Uterus (tissue), 4 donors: ENCODE measurements at places on chromosomes 5 and 9. TPM values are rescaled to one million over a fixed set of nuclear protein-coding genes. Genes with fewer than 3 reads are reported as not detected.

Gene FOXD4L5
- total RNA-seq: not detected

Gene AHRR
- not detected for total RNA-seq

Gene NDUFAF2
- total RNA-seq: 37.6 TPM

Gene NHP2
- total RNA-seq: 165 TPM

Gene NTNG2
- 1.4 TPM for total RNA-seq

Gene SPINK7
- total RNA-seq: not detected

DNA sequence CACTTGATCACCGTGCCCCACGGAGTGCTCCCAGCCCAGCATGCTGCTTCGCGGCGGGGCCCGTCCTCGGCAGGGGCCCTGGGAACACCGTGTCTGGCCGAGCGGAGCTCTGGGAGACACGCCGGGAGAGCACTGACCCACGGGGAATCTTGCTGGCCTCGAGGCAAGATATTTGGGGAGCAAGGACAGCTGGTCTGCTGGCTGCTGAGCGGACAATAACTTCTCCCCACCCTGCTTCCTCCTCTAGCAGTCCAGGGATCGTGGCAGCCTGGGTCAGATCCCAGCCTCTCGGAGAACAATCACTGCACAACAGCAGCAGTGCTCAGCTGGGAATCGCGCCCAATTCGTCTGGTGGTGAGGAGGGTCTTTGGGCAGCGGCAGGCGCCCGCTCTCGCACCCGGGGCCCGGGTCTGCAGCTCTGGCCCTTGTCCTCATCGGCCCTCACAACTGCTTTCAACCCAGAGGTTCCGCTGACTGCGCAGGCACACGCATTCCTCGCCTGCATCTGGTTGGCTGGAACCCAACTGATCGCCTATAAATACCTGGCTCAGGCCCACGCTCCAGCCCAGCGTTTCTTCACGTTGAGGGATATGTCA, 43.4 kb downstream of the DBH start:
- peak; percentile 43 for DNase-seq
- H3K36me3 ChIP-seq: no peaks in the 10 kb centered on the region
- no peaks in the 10 kb centered on the region for H3K27me3 ChIP-seq
- no peaks in the 10 kb centered on the region for H3K4me1 ChIP-seq
- no peak overlapping the region for H3K4me3 ChIP-seq

- no peak overlapping the region for H3K27ac ChIP-seq
- H3K4me3 ChIP-seq: no peak overlapping the region
- DNase-seq: no peak
Measured at GRCh38 chr9:79719989-79720388, 148.2 kb downstream of the TLE4 start.

DNA sequence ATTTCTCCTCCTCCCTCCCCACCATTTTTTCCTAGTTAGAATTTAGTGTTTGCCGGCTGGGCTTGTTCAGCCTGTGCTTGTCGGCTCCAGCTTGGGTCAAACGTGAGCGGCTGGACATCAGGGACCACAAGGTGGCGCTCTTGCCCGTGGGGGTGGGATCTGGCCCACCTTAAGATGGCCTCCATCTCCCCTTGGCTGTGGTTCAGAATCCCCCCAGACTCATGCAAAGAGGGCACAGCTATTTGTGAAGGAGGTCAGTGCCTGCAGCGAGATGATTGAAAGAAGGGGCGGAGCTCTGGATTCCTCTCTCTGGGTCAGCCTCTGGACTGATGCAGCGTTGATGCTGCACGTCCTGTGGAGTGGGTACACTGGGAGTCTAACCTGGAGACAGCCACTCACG, 283.3 kb upstream of the TUT7 start:
- H3K4me3 ChIP-seq: no peak overlapping the region
- no peaks in the 10 kb centered on the region for H3K27me3 ChIP-seq
- H3K36me3 ChIP-seq: no peaks in the 10 kb centered on the region
- DNase-seq: peak; percentile 45
- no peaks in the 10 kb centered on the region for H3K4me1 ChIP-seq

GRCh38 chr5:98963019-98963418, 34.2 kb upstream of the CHD1 start:
- no peaks in the 10 kb centered on the region for H3K36me3 ChIP-seq
- H3K27ac ChIP-seq: no peak overlapping the region
- DNase-seq: no peak
- H3K4me3 ChIP-seq: no peak overlapping the region
- H3K4me1 ChIP-seq: no peaks in the 10 kb centered on the region

- H3K27ac ChIP-seq: no peak overlapping the region
- no peaks in the 10 kb centered on the region for H3K4me1 ChIP-seq
- no peaks in the 10 kb centered on the region for H3K27me3 ChIP-seq
- no peak for DNase-seq
Measured at GRCh38 chr5:141657937-141658545, 6.8 kb upstream of the FCHSD1 start.

GRCh38 chr9:18504707-18505106, 30.8 kb downstream of the ADAMTSL1 start:
- H3K36me3 ChIP-seq: no peaks in the 10 kb centered on the region
- no peaks in the 10 kb centered on the region for H3K27me3 ChIP-seq
- H3K4me1 ChIP-seq: peaks cover 4% of the 10 kb centered on the region
- no peak overlapping the region for H3K27ac ChIP-seq
- DNase-seq: no peak

GRCh38 chr9:91148306-91148705, 213.4 kb downstream of the AUH start:
- H3K27ac ChIP-seq: no peak overlapping the region
- no peaks in the 10 kb centered on the region for H3K27me3 ChIP-seq
- no peak for DNase-seq
- no peaks in the 10 kb centered on the region for H3K4me1 ChIP-seq

GRCh38 chr9:27563738-27564430, 9.4 kb downstream of the C9orf72 start:
- H3K27ac ChIP-seq: peak overlapping the region; percentile 4
- DNase-seq: no peak
- H3K4me3 ChIP-seq: no peak overlapping the region

GRCh38 chr5:125189531-125189941, 443.1 kb upstream of the ZNF608 start:
- no peak overlapping the region for H3K4me3 ChIP-seq
- no peaks in the 10 kb centered on the region for H3K27me3 ChIP-seq
- no peak for DNase-seq

DNA sequence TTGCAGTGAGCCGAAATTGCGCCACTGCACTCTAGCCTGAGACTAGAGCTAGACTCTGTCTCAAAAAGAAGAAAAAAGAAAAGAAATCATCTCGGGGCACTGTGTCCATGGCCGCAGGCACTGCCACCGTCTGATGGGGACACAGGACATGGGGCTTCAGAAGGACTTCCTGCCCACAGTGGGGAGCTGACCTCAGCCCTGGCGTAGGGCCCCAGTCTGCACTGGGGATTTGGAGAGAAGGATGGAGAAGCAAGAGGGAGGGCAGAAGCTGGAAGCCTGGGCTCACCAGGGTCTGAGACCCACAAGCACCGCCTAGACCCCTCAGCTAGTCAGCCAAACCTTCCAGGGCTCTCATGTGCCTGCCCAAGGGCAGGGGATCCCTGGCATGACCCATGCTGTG, 4.1 kb upstream of the SARDH start:
- H3K4me1 ChIP-seq: no peaks in the 10 kb centered on the region
- H3K27ac ChIP-seq: no peak overlapping the region
- no peaks in the 10 kb centered on the region for H3K27me3 ChIP-seq
- no peak overlapping the region for H3K4me3 ChIP-seq

GRCh38 chr5:178228609-178229008, 4.0 kb downstream of the PHYKPL start:
- no peak for DNase-seq
- no peaks in the 10 kb centered on the region for H3K4me1 ChIP-seq
- no peak overlapping the region for H3K4me3 ChIP-seq

GRCh38 chr5:87053146-87053545, 214.5 kb upstream of the RASA1 start:
- DNase-seq: no peak
- no peaks in the 10 kb centered on the region for H3K4me1 ChIP-seq
- H3K27ac ChIP-seq: no peak overlapping the region
- H3K27me3 ChIP-seq: no peaks in the 10 kb centered on the region
- H3K4me3 ChIP-seq: no peak overlapping the region

- no peaks in the 10 kb centered on the region for H3K27me3 ChIP-seq
- H3K36me3 ChIP-seq: no peaks in the 10 kb centered on the region
- no peak for DNase-seq
- H3K4me1 ChIP-seq: no peaks in the 10 kb centered on the region
Measured at GRCh38 chr5:32103521-32103920, 70.6 kb downstream of the GOLPH3 start.

DNA sequence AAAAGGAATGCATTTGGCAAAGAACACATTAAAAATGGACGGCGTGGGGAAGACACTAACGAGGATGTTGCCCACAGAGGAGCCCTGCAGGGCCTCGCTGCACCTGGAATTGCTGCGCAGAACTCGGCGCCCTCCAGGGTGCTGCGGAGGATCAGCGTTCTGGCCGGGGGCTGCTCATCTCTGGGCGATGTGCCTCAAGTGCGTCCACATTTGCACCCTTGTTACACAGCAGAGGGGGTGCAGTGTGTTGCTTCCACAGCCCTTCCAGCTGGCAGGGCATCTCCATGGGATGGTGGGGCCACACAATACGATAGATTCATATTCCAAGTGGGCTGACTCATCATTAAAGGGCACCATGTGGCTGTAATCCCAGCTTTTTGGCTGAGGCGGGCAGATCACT, 63.1 kb downstream of the AK8 start:
- H3K4me1 ChIP-seq: no peaks in the 10 kb centered on the region
- H3K27ac ChIP-seq: no peak overlapping the region
- H3K4me3 ChIP-seq: no peak overlapping the region
- no peaks in the 10 kb centered on the region for H3K36me3 ChIP-seq
- H3K27me3 ChIP-seq: no peaks in the 10 kb centered on the region

DNA sequence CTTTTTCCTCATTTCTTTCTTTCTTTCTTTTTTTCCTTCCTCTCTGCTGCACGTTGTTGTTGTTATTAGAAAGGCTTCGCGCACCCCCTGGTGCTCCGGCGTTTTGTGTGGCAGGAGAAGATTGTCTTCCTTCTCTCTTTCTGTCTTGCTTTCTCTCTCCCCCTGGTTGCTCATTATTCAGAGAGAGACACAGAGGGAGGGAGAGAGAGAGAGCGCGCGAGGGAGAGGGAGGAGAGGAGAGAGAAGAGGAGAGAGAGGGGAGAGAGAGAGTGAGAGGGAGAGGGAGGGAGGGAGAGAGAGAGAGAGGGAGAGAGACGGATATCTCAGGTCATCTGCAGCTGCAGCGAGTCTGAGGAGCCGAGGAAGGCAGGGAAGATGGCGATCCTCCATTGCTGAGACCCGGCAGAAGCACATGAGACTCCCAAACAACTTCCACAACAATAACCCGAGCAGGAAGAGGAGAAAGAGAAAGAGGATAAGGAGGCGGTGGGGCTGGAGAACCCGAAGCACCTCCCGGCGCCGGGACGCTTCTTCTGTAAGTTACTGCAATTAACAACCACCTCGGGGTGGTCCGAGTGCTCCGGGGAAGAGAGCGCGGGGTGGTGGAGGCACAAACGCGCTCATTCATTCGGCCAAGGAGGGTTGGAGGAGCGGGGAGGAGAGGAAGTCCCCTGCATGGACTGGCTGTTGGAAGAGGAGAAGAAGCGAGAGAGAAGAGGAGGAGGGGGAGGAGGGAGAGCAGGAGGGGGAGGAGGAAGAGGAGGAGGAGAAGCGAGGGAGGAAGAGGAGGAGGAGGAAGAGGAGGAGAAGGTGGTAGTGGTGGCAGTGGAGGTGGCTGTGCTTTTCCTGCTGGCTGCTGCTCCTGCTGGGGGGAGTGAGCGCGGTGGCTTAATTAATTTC, at the start of gene ZNF462:
ZNF462 (plus strand) TSS at position 346 of the 900 bp plus-strand sequence. CDS start 60,218 bp downstream, outside the sequence.
- peak within 1 kb of the TSS; percentile 80 for H3K4me3 ChIP-seq
- H3K4me1 ChIP-seq: no peaks in the 10 kb centered on the region
- H3K27ac ChIP-seq: peak within 1 kb of the TSS; percentile 91
- no peaks in the 10 kb centered on the region for H3K27me3 ChIP-seq

DNA sequence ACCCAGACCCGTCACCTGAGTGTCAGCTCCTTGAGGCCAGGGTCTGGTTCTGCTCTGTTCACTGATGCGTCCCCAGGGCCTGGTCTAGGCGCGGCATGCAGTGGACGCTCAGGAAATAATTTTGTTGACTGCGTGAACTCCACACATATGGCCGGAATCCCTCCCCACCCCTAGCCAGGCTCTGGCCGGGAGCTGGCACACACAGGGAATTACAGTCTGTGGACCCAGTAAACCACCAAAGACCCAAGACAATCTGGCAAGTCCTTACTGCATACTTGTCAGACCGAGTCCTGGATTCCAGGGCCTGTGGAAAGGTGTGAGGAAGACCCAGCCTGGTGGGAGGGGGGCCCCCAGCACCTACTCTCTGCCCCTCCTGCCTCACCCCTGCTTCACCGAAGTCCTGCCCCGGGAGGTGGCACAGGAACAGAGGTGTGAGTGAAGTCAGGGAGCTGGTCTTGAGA, 113.0 kb upstream of the IER5L start:
- no peak overlapping the region for H3K27ac ChIP-seq
- no peaks in the 10 kb centered on the region for H3K27me3 ChIP-seq
- H3K4me3 ChIP-seq: no peak overlapping the region
- peak; percentile 7 for DNase-seq

GRCh38 chr5:73312872-73313510, 135.6 kb downstream of the FOXD1 start:
- no peak overlapping the region for H3K4me3 ChIP-seq
- DNase-seq: no peak
- H3K27me3 ChIP-seq: peaks cover 7% of the 10 kb centered on the region
- no peaks in the 10 kb centered on the region for H3K36me3 ChIP-seq
- no peak overlapping the region for H3K27ac ChIP-seq

DNA sequence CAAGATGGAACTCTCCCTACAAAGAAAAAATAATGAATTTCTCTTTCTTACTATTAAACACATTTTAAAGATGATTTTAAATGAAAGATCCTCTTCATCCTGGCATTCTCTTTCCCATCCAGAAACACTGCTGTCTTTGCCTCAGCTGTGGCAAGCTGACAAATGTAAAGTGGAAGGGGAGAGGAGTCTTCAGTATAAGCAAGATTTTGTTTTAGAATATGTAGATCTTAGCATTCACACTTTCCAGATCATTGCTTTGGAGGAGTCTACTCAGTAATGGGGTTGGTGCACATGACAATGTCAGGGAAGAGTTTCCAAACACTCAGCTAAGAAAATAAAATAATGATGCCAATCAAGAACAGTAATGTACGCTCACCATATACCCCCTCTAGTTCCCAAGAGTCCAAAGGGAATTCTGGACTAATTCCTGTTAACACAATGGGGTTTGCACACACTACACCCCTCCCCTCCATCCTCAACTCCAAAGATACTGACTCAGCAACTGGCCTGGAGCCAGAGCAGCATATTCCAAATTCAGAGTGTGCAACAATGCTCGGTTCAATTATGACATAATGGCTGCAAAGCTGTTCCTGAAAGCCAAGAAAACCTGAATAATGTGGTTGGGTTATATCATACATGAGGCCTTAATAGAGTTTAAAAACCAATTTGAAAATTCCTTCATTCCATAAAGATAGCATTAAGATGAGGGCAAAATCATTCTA, 4.6 kb downstream of the C5orf63 start:
- no peak for DNase-seq
- H3K27ac ChIP-seq: no peak overlapping the region
- no peaks in the 10 kb centered on the region for H3K36me3 ChIP-seq
- H3K4me3 ChIP-seq: no peak overlapping the region
- H3K4me1 ChIP-seq: no peaks in the 10 kb centered on the region

DNA sequence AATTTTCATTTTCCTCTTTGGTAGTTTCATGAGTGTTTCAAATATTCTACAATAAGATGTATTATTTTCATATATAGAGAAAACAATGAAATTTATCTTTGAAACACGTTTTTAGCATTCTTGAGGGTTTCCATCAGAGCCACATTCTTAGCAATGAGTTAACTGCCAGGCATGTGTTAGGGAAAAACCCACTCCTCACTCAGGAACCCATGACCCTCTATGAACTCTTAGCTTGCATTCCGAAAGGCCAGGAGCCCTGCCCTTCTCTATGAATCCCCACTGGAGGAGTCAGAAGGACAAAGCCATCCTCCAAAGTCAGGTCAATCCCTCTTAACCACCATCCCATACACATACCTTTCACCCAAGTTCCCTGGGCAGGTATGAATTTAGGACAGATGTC, 57.5 kb downstream of the ADAMTS12 start:
- H3K27me3 ChIP-seq: no peaks in the 10 kb centered on the region
- H3K27ac ChIP-seq: no peak overlapping the region
